Mesothelial cell of epicardium (in vitro differentiated cells): ENCODE measurements at places on chromosomes 4 and X. TPM values are rescaled to one million over a fixed set of nuclear protein-coding genes. Genes with fewer than 3 reads are reported as not detected.

The MTMR8 gene
- total RNA-seq, result 2.8 to 3.7 TPM (median 3.0 TPM) in 3 replicates

The LEF1 gene
- total RNA-seq, result 72.4 to 76.8 TPM (median 76.6 TPM) in 3 replicates

DNA sequence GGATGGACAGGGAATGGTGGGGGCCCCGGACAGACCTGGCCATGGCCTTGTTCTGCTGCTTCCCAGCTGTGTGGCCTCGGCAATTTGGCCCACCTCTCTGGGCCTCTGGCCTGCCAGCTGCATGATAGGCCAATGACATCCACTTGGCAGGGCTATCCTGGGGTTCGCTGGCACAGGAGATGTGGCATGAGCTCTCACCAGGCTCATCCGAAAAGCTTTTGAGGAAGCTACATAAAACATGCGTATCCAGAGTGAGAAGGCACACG, 18.1 kb downstream of the SH3TC1 start:
- H3K36me3 ChIP-seq, result peaks cover 12% of the 10 kb centered on the region
- H3K27ac ChIP-seq, result no peak overlapping the region
- DNase-seq, result no peak
- no peaks in the 10 kb centered on the region for H3K27me3 ChIP-seq
- H3K4me1 ChIP-seq, result peaks cover 14% of the 10 kb centered on the region
- no peak overlapping the region for H3K4me3 ChIP-seq

GRCh38 chr4:25098964-25099891, 61.0 kb downstream of the SEPSECS start:
- peaks cover 20% of the 10 kb centered on the region for H3K4me1 ChIP-seq
- H3K27ac ChIP-seq, result peak overlapping the region; percentile 44
- H3K36me3 ChIP-seq, result peaks cover 2% of the 10 kb centered on the region
- H3K4me3 ChIP-seq, result no peak overlapping the region
- H3K27me3 ChIP-seq, result no peaks in the 10 kb centered on the region

DNA sequence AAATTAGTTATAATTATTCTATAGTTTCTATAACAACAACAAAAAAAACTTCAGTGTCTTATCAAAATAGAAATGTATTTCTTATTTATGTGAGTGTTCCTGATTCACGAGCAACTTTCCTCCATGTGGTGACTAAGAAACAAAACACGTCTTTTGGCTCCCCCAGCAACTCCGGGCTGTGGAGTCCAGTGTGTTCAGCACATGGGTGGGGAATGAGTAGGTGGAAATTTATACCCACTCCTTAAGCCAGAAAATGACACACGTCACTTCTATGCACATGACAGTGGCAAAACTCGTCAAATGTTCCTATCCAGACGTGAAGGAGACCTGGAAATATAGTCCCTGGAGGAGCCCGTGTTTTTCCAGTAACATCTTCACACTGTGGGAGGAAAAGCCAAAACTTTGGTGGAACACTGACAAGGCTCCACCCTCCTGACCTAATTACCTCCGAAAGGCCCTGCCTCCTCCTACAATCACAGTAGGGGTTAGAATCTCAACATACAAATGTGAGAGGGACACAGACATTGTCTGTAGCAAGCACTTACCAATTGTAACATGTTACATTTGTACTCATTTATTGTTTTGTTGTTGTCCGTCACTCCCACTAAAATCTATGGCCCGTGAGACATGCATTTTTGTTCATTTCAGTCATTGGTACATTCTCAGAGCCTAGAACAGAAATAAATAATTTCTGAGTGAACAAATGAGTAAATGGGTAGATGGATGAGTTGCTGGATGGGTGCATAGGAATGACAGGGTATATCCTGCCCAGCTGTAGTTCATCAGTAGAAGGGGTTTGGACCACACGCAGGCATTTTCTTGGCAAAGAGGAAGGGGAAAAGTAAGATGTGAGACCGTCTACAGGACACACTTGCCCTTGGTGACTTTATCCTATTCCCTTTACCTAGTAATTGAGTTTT, 605.8 kb upstream of the TENM3 start:
- no peak overlapping the region for H3K4me3 ChIP-seq
- H3K27ac ChIP-seq, result no peak overlapping the region
- H3K4me1 ChIP-seq, result no peaks in the 10 kb centered on the region
